ENCODE measurements at places on chromosomes 6 and 20.

GRCh38 chr6:158372574-158372973, 60.3 kb downstream of the TULP4 start:
- no peak for DNase-seq

GRCh38 chr6:155454008-155454407, 1.6 kb downstream of the NOX3 start:
- no peak for DNase-seq

GRCh38 chr6:104862456-104862855, 2.7 kb upstream of the HACE1 start:
- no peak for DNase-seq

DNA sequence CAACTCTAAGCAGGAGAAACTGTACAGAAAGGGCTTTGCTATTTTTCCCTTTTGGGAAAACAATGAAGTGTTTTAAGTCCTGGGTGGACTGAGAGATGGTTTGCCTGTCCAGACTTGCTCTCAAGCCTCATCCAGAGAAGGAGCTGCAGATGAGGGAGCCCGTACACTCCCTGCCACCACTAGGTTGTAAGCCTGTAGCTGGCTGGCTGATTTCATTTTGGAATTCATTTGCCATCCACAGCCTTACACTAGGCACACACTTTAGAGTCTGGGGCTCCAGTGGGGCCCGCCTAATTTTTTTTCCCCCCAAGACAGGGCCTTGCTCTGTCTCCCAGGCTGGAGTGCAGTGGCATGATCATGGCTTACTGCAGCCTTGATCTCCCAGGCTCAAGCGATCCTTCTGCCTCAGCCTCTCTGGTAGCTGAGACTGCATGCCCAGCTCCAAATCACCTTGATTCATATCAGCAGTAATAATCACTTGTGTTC, 28.4 kb downstream of the POFUT1 start:
- DNase-seq = no peak

All from adipocyte (in vitro differentiated cells).